ENCODE measurements at places on chromosomes 2 and 18. TPM values are rescaled to one million over a fixed set of nuclear protein-coding genes. Genes with fewer than 3 reads are reported as not detected.

The ANKAR gene
- total RNA-seq: 0.75 TPM

The IL1RN gene
- total RNA-seq: not detected

DNA sequence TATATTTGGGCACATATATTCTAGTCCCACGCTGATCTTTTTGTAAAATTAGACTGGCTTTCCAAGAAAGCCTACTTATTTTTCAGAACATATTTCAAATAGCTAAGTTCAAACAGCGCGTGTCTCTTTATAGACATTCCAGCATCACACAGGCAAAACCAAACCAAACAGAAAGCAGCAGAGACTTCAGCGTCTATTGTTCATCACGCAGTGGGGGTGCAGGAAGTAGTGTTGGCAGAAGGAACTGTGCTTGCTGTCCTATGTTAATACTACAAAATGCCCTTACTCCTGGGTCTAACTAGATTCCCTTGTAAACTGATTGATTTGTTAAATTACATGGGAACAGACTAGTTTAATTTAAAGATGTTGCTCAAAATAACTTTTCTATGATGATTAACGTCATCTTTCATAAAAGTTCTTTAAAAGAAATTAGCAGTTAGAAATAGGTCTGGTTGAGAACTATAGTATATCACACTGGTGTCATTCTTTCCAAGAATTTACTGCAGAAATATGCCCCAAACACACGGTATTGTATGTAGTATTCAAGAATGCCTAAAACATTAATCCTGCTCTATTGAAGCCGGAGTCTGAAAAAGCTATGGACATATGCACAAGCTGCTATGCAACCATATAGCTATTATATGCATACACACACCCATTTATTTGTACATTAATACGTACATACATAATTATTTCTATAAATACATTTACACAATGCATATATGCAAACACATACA lies 436.3 kb downstream of the CBLN2 start:
- no peak overlapping the region for H3K4me3 ChIP-seq
- no peaks in the 10 kb centered on the region for H3K27me3 ChIP-seq
- H3K27ac ChIP-seq: no peak overlapping the region

The PDE11A gene
- 0.75 TPM for total RNA-seq

GRCh38 chr18:3055186-3055728 lies 42.3 kb upstream of the LPIN2 start:
- H3K27ac ChIP-seq: no peak overlapping the region
- H3K36me3 ChIP-seq: no peaks in the 10 kb centered on the region
- no peak for DNase-seq
- H3K27me3 ChIP-seq: no peaks in the 10 kb centered on the region

The ITGAV gene
- 115 TPM for total RNA-seq

DNA sequence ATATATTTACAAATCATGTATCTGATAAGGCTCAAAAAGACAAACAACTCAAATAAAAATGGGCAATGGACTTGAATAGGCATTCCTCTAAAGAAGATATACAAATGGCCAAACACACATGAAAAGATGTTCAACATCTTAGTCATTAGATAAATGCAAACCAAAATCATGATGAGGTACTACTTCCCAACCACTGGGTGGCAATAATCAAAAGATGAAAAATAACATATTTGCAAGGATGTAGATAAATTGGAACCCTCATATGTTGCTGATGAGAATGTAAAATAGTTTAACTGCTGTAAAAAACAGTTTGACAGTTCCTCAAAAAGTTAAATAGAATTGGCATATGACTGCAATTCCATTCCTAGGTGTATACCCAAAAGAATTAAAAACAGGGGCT lies 132.3 kb downstream of the TTC32 start:
- no peak overlapping the region for H3K4me3 ChIP-seq
- H3K4me1 ChIP-seq: no peaks in the 10 kb centered on the region
- H3K27ac ChIP-seq: no peak overlapping the region
- DNase-seq: no peak

DNA sequence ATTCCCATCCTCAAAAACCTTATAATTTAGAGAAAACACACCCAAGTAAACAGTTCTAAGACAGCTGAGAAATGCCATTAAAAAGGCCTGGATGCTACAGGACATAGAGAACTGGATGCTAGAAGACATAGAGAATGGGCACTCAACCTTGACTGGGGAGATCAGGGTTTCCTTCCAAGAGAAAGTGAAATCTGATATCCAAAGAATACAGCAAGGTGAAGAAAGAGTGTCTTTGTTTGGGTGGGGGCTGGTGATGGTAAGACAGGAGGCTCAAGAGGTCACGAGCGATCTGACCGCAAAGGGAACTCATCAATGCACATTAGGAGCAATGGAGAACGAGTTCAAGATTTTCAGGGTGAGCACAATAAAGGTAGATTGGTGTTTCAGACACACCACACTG lies 31.6 kb downstream of the EPB41L3 start:
- DNase-seq: no peak
- H3K27me3 ChIP-seq: no peaks in the 10 kb centered on the region
- H3K4me3 ChIP-seq: no peak overlapping the region

DNA sequence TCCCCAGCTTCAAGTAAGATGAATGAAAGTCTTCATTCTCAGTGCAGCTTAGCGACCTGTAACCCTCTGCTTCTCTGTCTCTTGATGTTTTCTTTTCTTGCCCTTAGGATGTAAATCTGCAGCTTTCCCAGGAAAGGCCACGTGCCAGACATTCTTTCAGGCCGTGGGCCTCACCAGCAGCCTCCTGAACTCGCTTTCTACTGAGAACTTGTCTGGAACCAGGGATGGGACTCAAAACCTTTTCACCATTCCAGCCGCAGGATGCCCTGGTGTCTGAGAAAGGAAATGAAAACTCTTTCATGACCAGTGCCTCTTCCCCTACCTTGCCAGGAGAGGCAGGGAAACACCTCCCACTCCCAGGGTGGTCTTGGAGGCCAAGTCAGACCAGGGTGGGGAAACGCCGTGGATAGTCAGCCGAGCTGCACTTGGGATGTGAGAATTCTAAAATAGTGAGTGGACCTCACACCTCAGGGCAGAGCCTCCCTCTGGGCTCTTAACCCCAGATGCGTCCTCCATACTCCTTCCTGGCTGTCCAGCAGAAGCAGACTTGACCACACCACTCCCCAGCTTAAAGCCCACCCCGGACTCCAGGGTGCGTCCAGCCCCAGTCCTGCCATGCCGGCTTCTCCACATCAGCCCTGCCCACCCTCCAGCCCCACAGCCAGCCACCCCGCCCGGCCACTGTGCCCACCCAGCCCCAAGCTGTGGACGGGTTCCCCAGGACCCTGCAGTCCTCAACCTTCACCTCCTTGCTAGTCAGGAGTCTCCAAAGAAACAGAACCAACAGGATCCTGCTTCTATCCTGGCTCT lies 115.5 kb downstream of the TWIST2 start:
- no peaks in the 10 kb centered on the region for H3K4me1 ChIP-seq
- H3K36me3 ChIP-seq: no peaks in the 10 kb centered on the region
- no peak overlapping the region for H3K27ac ChIP-seq
- H3K4me3 ChIP-seq: no peak overlapping the region
- H3K27me3 ChIP-seq: no peaks in the 10 kb centered on the region

Measured in ascending aorta (tissue), 2 donors.